Stimulated activated naive CD4-positive, alpha-beta T cell treated with Interleukin-2 at 50 U/mL for 16 hours (primary cell): ENCODE measurements at places on chromosomes 1 and 21.

GRCh38 chr1:167227934-167228378, 7.3 kb downstream of the POU2F1 start:
- no peak for DNase-seq

DNA sequence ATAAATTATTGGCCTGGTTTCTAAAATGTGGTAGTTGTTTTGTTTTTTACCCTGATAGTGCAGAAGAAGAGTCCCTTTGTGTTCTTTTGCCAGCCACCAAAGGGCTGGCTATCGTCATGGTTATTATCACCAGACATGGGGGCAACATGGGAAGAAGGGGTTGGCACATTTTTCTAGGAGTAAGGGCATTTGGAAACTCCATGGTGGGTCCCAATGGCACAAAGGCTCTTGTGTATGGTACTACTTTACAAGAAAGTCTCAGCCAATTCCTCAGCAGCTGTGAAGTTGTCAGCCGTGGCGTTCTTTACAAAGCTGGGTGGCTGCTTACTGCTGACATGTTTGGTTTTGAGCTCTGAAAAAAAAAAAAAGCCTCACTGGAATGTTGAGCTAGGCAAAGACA, 330.4 kb upstream of the ESRRG start:
- no peak for DNase-seq

DNA sequence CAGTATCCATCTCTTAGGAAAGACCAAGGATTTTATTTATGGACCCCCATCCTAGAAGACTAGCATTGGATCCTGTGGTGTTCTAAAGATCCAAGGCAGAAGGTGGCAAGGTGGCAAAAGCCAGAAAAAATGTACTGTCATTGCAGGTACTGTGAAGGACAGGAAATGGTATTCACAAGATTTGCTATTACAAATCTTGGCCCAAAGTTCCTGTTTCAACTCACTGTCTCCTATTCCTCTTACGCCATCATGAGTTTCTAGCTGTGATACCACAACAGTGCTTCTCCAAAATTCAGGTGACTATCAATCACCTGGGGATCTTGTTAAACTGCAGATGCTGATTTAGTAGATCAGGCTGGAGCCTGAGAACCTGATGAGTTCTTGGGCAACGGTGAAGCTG, 21.4 kb downstream of the ACP6 start:
- no peak for DNase-seq

GRCh38 chr1:65255035-65255655, 54.2 kb upstream of the DNAJC6 start:
- no peak for DNase-seq

GRCh38 chr1:105838071-105838470, 1218.4 kb upstream of the PRMT6 start:
- DNase-seq = no peak

DNA sequence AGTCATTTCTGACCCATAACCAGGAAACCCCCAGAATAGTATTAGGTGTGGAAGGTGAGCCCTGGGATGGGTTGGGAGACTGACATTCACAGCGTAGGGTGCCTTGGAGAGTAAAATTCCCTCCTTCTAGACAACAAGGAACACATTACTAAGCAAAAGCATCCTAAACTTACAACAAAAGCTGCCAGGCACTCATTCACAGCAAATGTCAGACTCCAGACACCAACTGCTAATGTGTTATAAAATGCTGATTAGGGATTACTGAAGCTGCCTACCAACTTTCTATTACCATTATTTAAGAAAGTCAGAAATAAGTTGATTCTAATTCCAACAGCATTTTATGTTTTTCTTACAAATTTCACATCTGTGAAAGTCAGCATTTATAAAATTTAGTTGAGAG, 40.0 kb upstream of the C1orf87 start:
- no peak for DNase-seq

DNA sequence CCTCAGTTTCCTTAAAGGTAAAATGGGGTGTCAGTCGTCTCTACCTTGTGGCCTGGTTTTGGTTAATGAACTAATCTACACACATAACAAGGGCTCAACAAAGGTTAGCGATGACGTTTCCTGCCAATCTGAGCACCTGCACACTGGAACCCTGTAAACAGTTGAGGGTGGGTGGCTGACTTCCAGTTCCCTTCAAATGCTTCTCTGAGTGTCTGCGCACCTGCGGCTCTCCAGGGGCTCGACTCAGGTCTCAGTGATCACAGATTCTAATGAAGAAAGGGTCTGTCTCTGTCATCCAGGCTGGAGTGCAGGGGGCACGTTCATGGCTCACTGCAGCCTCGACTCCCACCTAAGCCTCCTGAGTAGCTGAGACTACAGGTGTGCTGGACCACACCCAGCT, 3.3 kb upstream of the AGPAT3 start:
- DNase-seq = no peak
